ENCODE measurements at places on chromosomes 1 and 21.

DNA sequence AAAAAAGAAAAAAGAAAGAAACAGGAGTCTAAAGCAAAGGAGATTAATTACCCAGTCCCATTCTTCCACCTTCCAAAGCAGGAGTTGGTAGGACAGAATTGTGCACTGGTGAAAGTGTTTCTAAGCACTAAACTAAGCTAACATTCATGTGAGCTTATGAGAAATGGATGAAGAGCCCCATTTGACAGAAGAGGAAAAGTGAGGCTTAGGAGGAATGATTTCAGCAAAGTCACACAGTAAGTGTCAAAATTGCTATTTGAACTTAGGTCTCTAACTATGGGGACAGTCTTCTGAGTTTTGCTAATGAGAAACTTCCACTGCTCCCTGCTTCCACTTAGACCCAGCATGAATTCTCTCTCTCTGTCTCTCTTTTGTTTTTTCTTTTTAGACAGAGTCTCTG is 18.7 kb downstream of the LCK start:
- no peak for DNase-seq

GRCh38 chr1:197173571-197174507 is 27.4 kb upstream of the ASPM start:
- no peak for DNase-seq

DNA sequence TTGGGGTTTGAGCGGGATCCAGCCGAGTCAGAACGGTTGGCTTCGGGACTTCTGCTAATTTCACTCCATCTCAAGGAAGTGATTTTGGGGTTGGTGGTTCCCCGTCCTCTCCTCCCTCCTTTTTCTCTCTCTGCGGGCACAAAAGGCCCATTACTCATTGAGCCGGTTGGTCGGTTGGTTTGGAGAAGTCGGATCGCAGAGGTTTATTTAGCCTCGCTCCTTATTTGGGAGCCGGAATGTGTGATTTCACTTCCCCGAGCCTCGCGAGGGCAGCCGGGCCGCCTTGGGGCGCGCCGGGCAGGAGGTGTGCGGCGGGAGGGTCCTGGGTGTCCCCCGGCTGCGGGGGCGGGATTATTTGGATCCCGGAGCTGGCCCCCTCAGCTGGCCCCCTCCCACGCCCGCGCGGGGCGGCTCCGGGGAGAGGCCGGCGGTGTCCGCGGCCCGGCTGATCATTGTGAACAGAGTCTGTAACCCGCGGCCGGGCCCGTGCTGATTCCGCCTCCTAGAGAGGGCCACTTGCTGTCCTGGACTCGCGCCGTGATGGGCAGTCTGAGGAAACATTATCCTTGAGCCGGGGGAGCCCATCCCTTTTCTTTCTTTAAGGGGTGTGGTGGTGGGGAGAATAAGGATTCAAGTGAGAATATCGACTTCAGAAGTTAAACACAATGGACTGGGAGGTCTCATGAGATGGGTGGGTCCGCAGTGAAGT is 1.2 kb downstream of the MAPKAPK2 start:
- no peak for DNase-seq

DNA sequence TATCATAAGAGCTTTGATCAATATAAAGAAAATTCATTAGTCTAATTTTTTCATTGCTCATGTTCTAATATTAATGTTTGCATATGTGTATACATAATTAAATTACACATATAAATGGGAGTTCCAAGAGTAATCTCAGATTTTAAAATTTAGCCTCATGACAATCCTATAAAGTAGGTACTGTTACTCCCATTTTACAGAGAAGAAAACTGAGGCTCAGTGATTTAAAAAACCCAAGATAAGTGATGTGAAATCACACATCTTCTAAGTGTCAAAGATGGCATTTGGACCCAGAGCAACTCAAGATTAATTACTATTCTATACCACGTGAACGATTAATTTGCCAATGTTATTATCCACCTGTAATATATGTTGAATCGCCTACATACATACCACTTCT is 122.3 kb downstream of the TM2D1 start:
- no peak for DNase-seq

DNA sequence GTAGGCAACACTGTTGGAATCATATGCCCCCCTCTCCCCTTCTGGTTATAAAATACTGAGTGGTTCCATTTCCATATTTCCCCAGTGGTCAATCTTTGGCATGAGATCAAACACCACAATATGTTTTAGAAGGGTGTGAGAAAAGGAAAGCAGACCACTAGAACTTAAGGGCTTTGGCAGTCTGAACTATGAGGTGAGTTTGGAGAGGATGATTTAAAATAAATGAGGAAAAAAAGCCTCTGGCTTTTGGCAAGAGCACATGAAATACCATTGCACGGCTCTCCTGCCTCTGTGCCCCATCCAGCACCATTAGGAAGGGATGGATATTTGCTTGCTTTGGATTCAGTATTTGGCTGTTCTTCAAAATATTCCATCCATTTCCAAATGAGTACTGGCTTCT is 339.5 kb upstream of the C1orf87 start:
- no peak for DNase-seq

GRCh38 chr1:14952626-14953314 is 200.8 kb upstream of the TMEM51 start:
- DNase-seq = no peak

DNA sequence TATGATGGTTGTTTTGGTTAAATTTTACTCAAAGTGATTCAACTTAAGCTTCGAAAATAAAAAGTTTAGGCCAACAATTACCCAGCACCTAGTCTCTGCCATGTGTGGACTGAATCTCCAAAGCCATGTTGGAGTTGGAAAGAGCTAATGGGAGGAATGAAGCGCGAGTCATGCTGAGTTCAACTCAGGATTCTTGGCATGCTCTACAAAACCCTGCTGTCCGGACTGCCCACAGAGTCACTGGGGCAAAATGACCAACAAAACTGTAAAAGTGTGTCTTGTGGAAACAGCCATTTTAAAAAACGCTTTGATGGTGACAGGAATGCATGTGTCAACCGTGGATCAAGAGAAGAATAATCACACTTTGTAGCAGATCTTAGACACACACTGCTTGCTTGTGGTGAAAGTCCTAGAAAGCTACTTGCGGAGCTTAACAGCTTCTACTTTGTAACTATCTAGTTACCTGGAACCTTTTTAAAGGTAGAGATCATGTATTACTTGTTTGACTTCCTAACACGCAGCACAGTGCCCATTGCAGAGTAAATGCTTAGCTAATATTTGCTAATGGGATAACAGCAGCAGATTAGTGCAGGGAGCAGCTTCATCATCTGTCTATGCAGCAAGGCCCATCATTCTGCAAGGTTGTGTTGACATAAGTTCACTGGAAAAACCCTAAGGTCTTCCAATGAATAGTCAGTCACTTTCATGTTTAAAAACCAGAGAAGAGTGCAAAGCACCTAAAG is 7.0 kb upstream of the GBP6 start:
- DNase-seq = no peak

DNA sequence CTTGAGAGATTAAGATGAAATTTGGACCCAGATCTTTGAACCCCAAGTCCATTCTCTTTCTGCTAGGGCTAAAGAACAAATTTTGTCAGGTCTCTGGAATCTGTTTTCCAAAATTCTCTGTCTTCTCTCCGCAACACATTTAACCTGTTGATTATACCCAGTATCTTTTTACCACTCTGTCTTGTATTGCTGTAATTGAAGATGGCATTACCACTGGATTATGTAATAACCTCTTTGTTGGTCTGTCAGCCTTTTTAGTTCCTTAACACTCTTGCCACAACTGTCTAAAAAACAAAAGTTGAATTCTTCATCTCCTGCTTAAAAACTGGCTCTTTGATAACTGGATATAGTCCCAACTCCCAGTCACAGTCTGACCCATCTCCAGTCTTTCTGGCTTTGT is 3.0 kb downstream of the SRP9 start:
- no peak for DNase-seq

DNA sequence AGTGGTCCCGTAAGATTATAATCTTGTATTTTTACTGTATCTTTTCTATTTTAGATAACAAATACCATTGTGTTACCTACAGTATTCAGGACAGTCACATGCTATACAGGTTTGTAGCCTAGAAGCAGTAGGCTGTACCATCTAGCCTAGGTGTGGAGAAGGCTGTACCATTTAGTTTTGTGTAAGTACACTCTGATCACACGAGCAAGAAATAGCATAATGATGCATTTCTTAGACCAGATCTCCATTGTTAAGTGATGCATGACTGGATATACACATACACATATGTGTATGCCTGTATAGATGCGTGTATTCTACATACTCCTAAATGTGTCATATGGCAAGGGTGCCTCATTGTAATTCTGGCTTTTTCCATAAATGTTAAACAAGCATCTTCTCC is 33.9 kb downstream of the GALNT2 start:
- no peak for DNase-seq

- DNase-seq = peak; percentile 58
Observed at GRCh38 chr1:999725-1000356, at the start of gene HES4. HES4 (minus strand) TSS chr1:1000097; CDS start chr1:999973, 124 bp downstream.

GRCh38 chr21:20822666-20823065 is 175.5 kb upstream of the NCAM2 start:
- DNase-seq = no peak

DNA sequence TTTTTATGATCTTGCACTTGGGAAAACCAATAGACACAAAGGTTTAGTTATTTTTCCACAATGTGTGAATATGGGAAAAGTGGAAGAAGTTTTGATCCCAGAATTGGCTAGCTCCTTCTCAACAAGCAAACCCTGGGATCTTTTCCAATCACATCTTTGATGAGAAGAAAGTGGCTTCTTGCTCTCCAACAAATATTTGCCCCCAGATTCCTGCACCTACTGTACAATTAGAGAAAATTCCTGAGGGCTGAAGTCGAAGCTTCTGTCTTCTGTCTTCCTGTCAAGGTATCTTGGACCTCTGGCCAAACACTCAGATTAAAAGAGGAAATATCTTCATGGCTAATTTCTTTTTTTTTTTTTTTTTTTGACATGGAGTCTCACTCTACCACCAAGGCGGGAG is 113.1 kb upstream of the SLC45A1 start:
- no peak for DNase-seq

DNA sequence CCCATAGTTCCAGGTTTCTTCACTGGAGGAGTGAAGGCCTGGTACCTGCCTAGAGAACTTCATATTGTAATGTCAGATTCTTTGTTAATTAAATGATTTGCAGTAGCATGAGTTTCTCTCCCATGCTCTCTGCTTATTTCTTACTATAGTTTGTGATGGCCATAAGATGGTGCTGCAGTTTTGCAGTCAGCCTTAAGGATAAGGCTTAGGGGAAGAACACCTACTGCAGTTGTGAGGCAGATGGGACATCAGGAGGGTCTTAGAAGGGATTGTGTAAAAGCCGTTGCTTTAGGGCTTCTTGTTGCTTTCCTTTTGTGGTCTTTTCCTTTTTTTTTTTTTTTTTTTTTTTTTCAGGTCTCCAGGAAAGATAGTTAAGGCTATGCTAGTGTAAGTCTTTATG is 61.8 kb downstream of the MACF1 start:
- peak; percentile 5 for DNase-seq

GRCh38 chr1:80384959-80385358 is 1378.4 kb upstream of the ADGRL4 start:
- no peak for DNase-seq
